ENCODE measurements at places on chromosomes 11 and 22. TPM values are rescaled to one million over a fixed set of nuclear protein-coding genes. Genes with fewer than 3 reads are reported as not detected.

The CBY1 gene
- total RNA-seq = 14.6 TPM

The SWAP70 gene
- 8.6 TPM for total RNA-seq

DNA sequence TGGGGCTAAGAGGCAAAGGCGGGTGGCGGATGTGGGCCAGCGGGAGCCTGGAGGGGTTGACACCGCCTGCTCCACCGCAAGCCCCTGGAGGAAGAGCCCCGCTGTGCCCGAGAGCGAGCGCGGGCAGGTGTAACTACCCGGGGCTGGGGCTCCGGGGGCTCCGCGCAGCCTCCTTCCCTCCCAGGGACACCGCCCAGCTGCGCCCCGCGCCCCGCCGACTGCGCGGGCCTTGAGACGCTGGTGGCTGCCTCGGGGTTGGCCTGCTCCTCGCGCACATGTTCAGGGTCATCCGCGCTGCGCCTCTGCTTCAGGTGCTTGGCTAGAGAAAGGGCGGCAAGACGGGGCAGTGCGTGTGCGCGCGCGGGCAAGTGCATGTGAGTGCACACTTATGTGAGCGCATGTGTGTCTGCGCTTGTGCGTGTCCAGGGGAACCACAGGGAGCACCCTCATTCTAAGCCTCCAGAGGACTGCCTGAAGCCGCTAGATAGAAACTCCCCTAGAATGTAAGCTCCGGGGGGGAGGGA lies 197.5 kb upstream of the TMEM45B start:
- no peak for DNase-seq

- no peak for DNase-seq
Observed at GRCh38 chr11:125175896-125176575, 11.5 kb downstream of the PKNOX2 start.

DNA sequence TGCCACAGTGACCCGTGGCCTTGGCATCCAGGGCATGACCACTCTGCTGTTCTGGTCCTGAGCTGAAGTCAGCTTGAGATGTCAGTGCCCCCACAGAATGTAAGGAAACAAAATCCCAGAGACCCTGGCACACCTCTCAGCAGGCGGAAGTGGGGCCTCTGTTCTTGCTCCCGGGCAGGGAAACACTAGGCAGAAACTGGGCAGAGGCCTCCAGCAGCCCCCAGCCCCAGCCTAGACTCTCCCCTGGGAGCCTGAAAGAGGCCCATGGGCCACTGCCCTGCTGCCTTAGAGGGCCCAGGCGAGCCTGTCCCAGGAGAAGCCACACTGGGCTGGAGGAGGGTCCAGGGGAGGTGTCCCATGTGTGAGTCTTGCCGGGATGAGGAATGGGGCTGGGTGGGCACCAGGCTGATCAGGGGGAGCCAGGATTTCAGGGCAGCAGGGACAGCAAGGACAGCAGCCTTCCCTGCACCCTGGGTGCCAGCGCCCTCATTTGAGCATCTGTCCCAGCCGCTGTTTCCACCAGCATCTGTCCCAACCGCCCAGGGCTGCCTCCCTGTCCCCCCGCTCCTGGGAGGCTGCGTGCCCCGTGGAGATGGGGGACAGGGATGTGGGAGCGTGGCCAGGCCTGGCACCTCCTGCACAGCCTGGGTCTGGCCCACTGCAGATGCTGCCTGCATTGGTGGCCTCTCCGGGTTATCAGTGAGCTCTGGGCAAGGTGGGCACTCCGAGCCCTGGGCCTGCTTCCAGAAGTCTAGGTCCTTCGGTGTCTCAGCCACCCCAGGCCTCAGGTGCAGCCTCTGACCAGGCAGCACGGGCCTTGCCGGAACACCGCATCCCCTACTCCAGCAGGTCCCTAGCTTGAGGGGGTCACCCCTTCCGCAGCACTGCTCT lies 1072.4 kb downstream of the BRD1 start:
- no peak for DNase-seq

Data from activated CD4-positive, alpha-beta memory T cell treated with anti-CD3 and anti-CD28 coated beads for 36 hours (primary cell).